ENCODE measurements at places on chromosomes 2 and 18.

- no peaks in the 10 kb centered on the region for H3K27me3 ChIP-seq
- DNase-seq: no peak
- no peaks in the 10 kb centered on the region for H3K36me3 ChIP-seq
- H3K27ac ChIP-seq: no peak overlapping the region
- peaks cover 22% of the 10 kb centered on the region for H3K4me1 ChIP-seq
Observed at GRCh38 chr2:55038428-55038827, 11.8 kb downstream of the RTN4 start.

GRCh38 chr2:72136933-72137497 lies 10.6 kb downstream of the CYP26B1 start:
- no peaks in the 10 kb centered on the region for H3K27me3 ChIP-seq
- no peak overlapping the region for H3K27ac ChIP-seq
- H3K4me3 ChIP-seq: no peak overlapping the region

- no peak overlapping the region for H3K4me3 ChIP-seq
- H3K27me3 ChIP-seq: no peaks in the 10 kb centered on the region
- H3K4me1 ChIP-seq: peaks cover 9% of the 10 kb centered on the region
Observed at GRCh38 chr2:173970516-173970924, 5.3 kb upstream of the SP3 start.

DNA sequence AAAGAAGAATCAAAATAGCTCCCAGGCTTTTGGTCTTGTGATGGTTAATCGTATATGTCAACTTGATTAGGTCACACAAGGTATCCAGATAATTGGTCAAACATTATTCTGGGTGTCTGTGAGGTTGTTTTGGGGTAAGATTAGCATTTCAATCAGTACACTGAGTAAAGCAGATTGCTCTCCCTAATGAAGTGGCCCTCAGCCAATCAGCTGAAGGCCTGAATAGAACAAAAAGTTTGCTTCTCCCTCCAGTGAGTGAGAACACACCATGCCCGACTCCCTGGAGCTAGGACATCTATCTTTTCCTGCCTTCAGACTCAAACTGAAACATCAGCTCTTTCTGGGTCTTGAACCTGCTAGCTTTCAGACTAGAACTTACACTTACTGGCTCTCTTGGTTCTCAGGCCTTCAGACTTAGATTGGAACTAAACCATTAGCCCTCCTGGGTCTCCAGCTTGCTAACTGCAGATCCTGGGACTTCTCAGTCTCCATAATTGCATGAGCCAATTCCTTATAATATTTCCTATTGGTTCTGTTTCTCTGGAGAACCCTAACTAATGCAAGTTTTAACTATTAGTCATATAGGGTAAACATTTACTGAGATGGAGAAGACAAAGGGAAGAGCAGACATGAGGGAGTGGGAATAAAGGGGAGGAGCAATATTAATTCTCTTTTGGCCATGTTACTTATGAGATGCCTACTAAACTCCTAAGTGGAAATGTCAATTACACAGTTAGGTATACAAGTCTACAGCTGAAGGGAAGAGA lies 25.5 kb downstream of the LNPK start:
- no peak overlapping the region for H3K4me3 ChIP-seq
- no peaks in the 10 kb centered on the region for H3K4me1 ChIP-seq
- no peaks in the 10 kb centered on the region for H3K36me3 ChIP-seq
- no peak overlapping the region for H3K27ac ChIP-seq

DNA sequence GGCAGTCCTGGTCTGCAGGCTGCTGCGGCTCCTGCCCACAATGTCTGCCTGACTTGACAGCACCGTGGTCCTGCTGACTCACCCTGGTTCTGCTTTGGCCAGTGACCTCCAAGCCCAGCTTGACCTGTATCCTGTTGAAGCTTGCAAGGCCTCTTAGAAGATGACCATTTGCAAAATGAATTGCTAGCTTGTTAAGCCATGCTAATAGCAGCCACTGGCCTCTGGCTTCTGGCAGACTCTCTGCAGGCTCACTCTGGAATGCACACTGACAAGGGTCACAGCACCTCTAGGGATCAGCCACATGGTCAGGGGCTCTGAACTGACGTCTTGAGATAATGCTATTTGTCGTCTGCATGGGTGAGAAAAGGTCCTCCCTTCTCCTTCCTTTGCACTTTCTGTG lies 25.9 kb downstream of the CNGA3 start:
- no peaks in the 10 kb centered on the region for H3K4me1 ChIP-seq
- DNase-seq: no peak
- peaks cover 3% of the 10 kb centered on the region for H3K27me3 ChIP-seq
- no peak overlapping the region for H3K27ac ChIP-seq

GRCh38 chr2:3217646-3218045 lies 160.0 kb downstream of the EIPR1 start:
- H3K27me3 ChIP-seq: no peaks in the 10 kb centered on the region
- no peak overlapping the region for H3K4me3 ChIP-seq
- H3K4me1 ChIP-seq: no peaks in the 10 kb centered on the region
- no peak overlapping the region for H3K27ac ChIP-seq
- no peaks in the 10 kb centered on the region for H3K36me3 ChIP-seq

DNA sequence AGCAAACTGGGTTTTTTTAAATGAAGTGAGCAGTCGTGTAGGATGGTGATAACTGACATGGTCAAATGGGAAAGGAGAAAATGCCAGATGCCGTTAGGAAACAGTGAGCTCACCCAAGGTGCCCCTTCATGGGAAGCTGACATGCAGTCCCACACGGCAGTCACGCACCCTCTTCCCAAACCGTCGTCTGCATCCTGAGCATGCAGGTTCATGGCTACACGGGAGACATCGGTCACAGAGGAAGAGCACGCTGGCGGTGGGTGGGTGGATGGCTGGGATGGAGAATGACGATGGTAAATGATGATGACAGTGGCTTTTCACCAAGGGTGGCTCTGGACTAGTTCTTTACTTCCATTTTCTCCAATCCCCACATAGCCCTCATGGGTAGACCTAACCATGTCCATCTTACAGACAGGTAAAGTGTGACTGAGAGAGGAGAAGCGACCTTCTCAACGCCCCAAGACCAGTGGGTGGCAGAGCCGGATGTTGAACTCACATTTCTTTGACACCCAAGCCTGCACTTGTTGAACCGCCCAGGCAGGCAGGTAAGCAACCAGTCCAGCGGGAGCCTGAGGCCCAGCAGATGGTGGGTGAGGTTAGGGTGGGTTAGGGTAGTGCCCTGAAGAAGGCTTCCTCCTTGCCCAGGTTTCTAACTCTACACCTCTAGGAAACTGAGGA lies 44.5 kb downstream of the TNS1 start:
- H3K36me3 ChIP-seq: no peaks in the 10 kb centered on the region
- H3K4me1 ChIP-seq: peaks cover 20% of the 10 kb centered on the region
- no peaks in the 10 kb centered on the region for H3K27me3 ChIP-seq
- H3K4me3 ChIP-seq: no peak overlapping the region
- H3K27ac ChIP-seq: peak overlapping the region; percentile 95

- no peak overlapping the region for H3K4me3 ChIP-seq
- DNase-seq: no peak
- H3K36me3 ChIP-seq: no peaks in the 10 kb centered on the region
- no peak overlapping the region for H3K27ac ChIP-seq
- H3K27me3 ChIP-seq: no peaks in the 10 kb centered on the region
- H3K4me1 ChIP-seq: peaks cover 18% of the 10 kb centered on the region
Observed at GRCh38 chr2:74428675-74429074, 7.1 kb downstream of the WDR54 start.

DNA sequence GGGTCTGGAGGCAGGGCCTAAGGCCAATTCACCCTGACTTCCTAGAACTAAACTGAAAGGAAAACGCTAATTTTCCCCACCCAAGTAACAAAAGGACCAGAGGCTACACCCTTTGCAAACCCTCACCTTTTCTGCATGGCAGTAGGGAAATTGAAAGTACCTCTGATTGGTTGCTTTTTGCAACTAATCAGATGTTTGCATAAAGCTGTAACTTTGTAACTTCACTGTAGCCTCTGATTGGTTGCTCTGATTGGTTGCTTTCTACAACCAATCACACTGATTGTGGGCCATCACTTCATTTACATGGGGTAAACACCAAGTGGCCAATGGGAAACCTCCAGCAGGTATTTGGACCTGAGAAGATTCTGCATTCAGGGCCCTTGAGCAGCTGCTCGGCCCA lies 20.8 kb downstream of the EIPR1 start:
- DNase-seq: no peak
- H3K4me1 ChIP-seq: no peaks in the 10 kb centered on the region
- no peak overlapping the region for H3K27ac ChIP-seq
- no peak overlapping the region for H3K4me3 ChIP-seq
- H3K27me3 ChIP-seq: no peaks in the 10 kb centered on the region

GRCh38 chr2:143452817-143453451 lies 323.7 kb downstream of the ARHGAP15 start:
- no peaks in the 10 kb centered on the region for H3K36me3 ChIP-seq
- no peak overlapping the region for H3K4me3 ChIP-seq
- no peak overlapping the region for H3K27ac ChIP-seq

DNA sequence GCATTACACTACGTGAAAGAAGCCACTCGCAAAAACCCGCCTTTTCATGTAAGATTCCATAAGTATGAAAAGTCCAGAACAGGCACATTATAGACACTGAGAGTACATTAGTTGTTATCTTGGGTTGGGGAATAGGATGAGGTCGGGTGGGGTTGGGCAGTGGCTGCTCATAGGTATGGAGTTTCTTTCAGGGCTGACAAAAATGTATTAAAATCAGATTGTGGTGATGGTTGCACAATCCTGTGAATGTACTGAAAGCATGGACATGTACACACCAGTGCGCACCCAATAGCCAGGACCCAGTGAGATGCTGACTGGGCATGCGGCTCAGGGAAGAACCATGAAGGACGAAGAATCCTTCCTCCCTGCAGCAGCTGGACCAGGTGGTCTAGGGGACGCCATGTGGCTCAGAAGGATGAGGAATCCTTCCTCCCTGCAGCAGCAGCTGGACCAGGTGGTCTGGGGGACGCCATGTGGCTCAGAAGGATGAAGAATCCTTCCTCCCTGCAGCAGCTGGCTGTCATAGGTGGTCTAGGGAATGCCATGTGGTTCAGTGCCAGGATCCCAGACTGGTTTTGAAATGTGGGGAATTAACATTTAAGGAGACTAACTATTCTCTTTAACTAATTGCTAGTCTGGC lies 50.1 kb downstream of the MBP start:
- H3K27me3 ChIP-seq: no peaks in the 10 kb centered on the region
- peaks cover 38% of the 10 kb centered on the region for H3K4me1 ChIP-seq
- H3K4me3 ChIP-seq: no peak overlapping the region
- DNase-seq: no peak
- H3K36me3 ChIP-seq: no peaks in the 10 kb centered on the region

- H3K27ac ChIP-seq: no peak overlapping the region
- H3K4me3 ChIP-seq: no peak overlapping the region
Observed at GRCh38 chr2:64905338-64906024, 83.7 kb upstream of the SLC1A4 start.

DNA sequence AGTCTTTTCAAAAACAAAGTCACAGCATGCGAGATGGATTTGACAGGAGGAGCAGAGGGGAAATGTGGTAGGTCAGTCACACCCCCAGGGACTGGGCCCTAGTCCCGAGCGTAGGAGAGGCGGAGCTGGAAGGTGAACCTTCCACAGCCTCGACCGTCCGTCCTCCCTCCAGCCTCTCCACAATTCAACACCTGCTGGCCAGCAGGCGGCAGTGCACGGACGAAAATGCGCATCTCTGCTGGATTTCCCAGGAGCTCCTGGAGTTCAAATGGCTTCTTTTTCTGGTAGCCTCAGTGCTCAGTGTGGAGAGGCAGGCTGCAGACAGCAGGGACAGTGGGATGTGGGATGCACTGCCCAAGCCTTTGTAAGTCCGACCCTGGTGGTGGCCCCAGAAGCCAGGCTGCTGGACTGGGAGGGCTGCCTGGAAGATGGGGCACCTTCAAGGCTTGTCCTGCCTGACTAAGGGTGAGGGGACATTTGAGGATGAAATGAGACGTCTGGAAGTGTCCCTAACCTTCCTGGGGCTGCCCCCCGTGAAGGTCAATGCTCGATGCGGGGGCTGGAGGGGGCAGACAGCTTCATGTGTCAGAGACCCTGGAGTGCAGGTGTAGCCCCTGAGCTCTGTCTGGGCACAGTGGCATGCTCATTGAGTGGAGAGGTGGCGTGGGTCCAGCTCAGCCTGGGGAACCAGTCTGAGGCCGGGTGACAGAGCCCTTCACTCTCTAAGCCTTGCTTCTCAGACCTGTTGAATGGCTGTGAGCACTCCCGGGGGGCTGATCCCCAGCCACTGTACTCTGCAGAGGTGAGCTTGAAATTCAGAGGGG lies 189.5 kb downstream of the TFCP2L1 start:
- no peaks in the 10 kb centered on the region for H3K4me1 ChIP-seq
- H3K27ac ChIP-seq: no peak overlapping the region

GRCh38 chr2:204860274-204860673 lies 315.0 kb downstream of the PARD3B start:
- H3K4me3 ChIP-seq: no peak overlapping the region
- no peak for DNase-seq
- H3K36me3 ChIP-seq: no peaks in the 10 kb centered on the region
- H3K4me1 ChIP-seq: no peaks in the 10 kb centered on the region
- H3K27me3 ChIP-seq: no peaks in the 10 kb centered on the region

GRCh38 chr2:3398857-3399256 lies 19.4 kb downstream of the TRAPPC12 start:
- H3K36me3 ChIP-seq: no peaks in the 10 kb centered on the region
- H3K4me1 ChIP-seq: no peaks in the 10 kb centered on the region
- no peaks in the 10 kb centered on the region for H3K27me3 ChIP-seq
- no peak overlapping the region for H3K4me3 ChIP-seq

- no peaks in the 10 kb centered on the region for H3K27me3 ChIP-seq
- H3K4me3 ChIP-seq: no peak overlapping the region
- H3K4me1 ChIP-seq: no peaks in the 10 kb centered on the region
- no peak overlapping the region for H3K27ac ChIP-seq
- no peak for DNase-seq
Observed at GRCh38 chr2:171237751-171238505, 77.2 kb upstream of the TLK1 start.

GRCh38 chr2:170891893-170892292 lies 37.2 kb upstream of the GORASP2 start:
- H3K36me3 ChIP-seq: no peaks in the 10 kb centered on the region
- H3K4me1 ChIP-seq: no peaks in the 10 kb centered on the region
- no peak overlapping the region for H3K27ac ChIP-seq
- no peaks in the 10 kb centered on the region for H3K27me3 ChIP-seq
- no peak for DNase-seq
- no peak overlapping the region for H3K4me3 ChIP-seq

- no peaks in the 10 kb centered on the region for H3K36me3 ChIP-seq
- no peak overlapping the region for H3K4me3 ChIP-seq
- no peaks in the 10 kb centered on the region for H3K4me1 ChIP-seq
- DNase-seq: no peak
- H3K27ac ChIP-seq: no peak overlapping the region
- peaks cover 47% of the 10 kb centered on the region for H3K27me3 ChIP-seq
Observed at GRCh38 chr2:98343285-98343684, 3.0 kb upstream of the CNGA3 start.

DNA sequence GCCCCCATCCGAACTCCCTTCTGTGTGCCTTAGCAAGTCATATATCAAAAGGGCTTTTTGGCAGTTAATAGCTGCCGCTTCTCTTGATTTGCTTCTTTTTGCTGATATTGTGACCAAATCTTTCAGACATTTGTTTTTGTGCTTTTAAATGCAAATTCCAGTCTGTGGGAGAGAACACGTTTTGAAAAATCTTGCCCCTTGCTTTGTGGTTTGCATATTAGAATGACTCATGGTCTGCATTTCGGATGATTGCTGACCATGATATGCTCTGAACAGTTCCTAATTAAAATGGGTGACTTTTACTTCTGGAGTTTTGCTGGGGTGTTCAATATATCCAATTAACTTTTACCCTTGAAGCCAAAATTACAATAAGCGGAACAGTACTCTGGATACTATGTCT lies 58.2 kb upstream of the ST6GAL2 start:
- H3K4me1 ChIP-seq: no peaks in the 10 kb centered on the region
- no peaks in the 10 kb centered on the region for H3K27me3 ChIP-seq

GRCh38 chr18:40874233-40874632 lies 1080.8 kb upstream of the PIK3C3 start:
- no peaks in the 10 kb centered on the region for H3K4me1 ChIP-seq
- no peak overlapping the region for H3K27ac ChIP-seq
- no peak overlapping the region for H3K4me3 ChIP-seq
- no peak for DNase-seq
